ENCODE measurements at places on chromosomes 3 and 15. TPM values are rescaled to one million over a fixed set of nuclear protein-coding genes. Genes with fewer than 3 reads are reported as not detected.

- no peak for DNase-seq
Observed at GRCh38 chr3:126665959-126666657, 11.2 kb upstream of the TXNRD3 start.

- no peak for DNase-seq
Observed at GRCh38 chr3:195221876-195222617, 48.9 kb downstream of the XXYLT1 start.

The ESYT3 gene
- 7.6 TPM for total RNA-seq

GRCh38 chr3:168895419-168895818 lies 768.1 kb downstream of the MECOM start:
- DNase-seq, result no peak

DNA sequence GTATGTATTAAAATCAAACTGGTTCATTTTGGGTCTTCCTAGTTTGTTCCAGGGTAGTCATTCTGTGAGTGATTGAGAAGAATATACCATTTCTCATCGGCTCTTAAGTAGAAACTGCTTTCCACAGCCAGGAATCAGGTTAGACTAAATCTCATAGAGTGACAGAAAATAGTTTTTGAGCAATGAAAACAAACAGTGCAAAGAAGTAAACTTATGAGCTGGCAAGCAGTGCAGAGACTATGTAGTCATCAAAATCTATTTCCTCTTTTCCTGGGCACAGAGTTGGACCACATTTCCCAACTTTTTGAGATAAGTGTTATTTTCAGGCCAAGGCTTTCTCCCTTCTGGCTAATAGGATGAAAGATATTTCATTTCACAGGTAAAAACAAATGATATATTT lies 66.5 kb downstream of the UBE3A start:
- no peak for DNase-seq

DNA sequence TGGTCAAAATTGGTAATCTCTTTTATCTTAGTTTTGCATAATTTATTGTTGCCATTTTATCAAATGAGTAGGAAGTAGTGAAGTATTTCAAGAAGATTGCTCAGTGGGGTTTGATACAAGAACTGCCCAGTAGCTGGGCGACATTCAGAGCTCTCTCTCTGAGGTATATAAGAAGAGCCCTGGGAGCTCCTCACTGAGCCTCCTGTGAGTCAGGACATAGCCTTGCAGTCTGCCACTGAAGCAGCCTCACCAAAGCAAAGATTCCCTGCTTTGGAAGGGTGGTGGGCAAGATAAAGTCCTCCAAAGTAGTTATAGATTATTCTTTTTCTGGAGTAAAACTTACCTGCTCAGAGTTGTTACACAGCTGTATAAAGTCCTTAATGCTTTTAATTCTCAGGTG lies 26.1 kb downstream of the SKIL start:
- DNase-seq, result no peak

The PIERCE2 gene
- total RNA-seq, result not detected

DNA sequence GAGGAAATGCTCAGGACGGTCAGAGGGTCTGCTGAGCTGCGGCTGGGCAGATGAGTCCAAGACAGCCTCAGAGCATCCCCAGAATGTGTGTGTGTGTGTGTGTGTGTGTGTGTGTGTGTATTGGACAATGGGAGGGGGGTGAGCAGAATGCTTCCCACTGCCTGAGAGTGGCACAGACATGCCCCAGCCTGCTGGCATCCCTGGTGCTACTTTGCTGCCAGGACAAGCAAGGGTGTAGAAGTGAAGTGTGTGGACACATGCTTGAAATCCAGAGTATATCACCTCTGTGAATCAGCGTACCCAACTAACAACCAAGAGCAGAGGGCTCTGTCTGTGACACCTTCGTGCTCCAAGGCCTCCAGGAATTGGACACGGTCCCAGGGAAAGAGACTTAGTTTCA lies 76.3 kb downstream of the SLC9A9 start:
- DNase-seq, result no peak

GRCh38 chr3:190581041-190581541 lies 67.2 kb downstream of the IL1RAP start:
- DNase-seq, result no peak

DNA sequence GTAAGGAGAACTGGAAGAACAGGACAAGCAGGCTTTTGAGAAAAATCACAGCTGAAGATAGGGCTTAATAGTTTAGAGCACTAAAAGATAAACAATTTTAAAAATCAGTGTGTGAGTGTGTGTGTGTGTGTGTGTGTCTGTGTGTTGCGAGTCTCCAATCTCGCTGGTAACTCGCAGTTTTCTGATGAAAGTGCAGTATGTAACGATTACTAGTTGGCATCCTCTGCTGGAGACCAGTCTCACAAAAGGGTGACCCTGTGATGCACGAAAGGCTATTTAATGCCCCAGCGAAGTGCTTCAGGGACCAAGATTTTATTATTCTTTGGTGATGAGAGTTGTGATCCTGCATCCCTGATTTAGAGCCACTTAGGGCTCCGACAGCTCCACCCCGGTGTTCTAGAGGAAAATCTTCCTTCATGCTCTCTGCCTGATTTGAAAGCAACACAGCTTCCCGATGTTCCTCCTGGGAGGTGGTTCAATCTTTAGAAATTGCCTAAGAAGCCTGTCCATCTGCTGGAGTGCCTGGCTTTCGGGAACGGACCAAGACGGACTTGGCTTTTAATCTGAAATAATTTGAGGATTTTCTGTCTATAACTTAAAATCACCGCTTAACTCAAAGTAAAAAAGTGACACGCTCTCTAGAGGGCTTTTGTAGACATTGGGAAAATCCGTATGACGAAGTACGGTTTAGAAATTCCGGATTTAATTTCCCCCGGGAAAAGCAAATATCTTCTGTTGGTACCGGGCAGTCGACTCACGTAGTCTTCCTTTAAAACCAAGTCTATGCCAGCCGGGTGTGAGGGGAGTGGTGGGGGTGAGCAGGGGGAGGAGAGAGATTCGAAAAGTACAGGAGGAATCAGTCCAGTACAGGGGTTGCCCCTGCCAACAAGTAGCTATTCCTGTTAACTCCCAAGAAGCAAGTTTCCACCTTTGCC lies 1.1 kb upstream of the ALCAM start:
- DNase-seq, result no peak

DNA sequence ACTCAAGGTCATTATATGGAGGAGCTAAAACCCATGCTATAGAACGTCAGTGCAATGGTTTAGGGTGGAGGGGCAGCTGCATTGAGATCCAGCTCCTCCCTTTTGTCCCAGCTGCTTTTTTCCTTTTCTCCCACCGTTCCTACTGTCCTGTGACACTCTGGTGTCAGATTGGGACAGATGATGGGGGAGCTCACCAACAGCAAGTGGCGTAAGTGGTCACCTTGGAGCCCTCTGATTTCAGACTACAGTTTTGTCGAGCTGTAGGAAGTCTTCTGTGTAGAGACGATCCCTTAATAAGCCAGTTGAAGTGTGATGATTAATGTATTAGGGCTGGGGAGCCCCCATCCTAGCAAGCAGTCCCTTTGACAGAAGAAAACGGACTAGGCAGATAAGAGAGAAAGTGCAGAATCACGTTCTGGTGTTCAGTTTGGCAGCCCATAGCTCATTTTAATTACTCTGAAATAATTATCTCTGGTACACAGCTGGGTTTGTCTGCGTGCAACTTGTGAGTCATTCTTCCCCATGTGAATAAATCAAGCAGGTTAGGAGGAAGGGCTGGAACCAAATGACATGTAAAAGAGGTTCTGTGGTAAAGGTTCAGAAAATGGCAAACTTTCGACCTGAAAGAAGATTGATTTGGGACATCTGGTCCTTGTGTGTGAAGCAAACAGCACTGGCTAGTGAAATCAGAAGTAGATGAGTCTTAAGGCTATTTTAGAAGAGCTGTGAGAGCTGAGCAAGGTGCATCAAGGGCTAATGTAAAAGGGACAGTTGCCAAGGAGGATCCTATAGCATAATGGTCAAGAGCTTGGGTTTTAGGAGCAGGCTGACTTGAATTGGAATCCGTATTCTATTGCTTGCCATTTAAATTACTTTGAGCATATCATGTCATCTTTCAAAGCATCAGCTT lies 241.4 kb downstream of the EDEM1 start:
- DNase-seq, result no peak

The TCAIM gene
- 15.0 TPM for total RNA-seq

GRCh38 chr15:85899927-85900326 lies 105.2 kb upstream of the KLHL25 start:
- DNase-seq, result no peak

DNA sequence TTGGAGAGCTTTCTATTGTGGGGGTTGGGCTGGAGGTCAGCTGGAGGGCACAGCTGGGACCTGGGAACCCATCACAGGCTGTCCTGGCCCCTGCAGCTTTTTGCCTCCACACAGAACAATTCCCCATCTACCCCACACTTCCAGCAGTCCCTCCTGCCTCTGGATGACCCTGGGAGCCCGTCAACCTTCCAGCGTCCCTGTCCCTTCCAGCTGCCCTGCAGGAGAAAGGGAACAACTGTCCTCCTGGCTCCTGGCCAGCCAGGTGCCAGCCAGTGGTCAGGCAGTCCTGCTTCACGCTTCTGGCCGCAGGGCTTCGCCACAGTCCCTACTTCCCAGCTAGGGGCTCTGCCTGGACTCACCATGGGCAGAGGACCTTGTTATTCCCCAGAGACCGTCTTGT lies 27.2 kb downstream of the LINGO1 start:
- no peak for DNase-seq

- DNase-seq, result no peak
Observed at GRCh38 chr3:132378846-132379245, 38.5 kb upstream of the DNAJC13 start.

DNA sequence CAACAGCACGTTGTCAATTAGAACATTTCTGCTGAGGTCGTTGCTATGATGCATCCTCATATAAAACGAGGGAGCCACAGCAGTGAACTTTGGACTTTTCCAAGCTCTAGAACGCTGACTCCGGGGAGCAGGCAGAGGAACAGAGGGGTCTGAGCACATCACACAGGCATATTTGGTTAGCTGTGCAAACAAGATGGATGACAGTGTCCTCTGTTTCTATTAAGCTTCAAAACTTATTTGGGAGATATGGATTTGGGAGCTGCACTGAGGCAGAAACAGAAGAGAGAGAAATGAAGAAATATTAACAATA lies 278.0 kb upstream of the TBL1XR1 start:
- DNase-seq, result no peak
